DND-41 (cell line): ENCODE measurements at places on chromosomes 12 and 14.

GRCh38 chr14:103052407-103052806 is 4.9 kb downstream of the CDC42BPB start:
- no peak for DNase-seq

DNA sequence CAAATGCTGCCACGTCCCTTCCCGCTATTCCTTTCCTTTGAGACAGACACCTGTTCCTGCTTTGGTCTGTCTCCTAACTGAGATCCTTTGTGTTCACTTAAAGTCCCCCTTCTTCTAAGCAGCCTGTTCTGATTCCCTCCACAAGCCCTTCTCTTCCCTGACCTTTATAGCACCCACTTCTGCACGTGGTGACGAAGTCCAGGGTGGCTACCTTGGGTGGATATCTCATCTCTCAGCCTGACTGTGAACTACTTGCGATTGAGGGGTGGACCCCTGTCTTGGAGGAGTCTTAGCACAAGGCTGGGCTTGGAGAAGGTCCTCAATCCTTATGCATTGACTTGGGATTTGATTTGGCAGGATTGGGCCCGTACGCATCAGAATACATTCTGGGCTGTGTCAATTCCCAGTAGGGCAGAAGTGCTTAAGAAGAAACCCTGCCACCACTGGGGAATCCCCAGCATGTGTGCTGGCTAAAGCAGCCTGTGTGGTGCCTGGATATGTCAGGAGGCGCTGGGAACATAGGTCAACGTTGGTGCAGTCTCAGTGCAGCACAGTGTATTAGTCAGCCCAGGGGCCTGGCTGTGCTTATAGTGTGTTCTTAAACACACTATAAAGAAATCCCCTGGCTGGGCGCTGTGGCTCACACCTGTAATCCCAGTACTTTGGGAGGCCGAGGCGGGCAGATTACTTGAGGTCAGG is 23.6 kb downstream of the KRT80 start:
- DNase-seq, result no peak

DNA sequence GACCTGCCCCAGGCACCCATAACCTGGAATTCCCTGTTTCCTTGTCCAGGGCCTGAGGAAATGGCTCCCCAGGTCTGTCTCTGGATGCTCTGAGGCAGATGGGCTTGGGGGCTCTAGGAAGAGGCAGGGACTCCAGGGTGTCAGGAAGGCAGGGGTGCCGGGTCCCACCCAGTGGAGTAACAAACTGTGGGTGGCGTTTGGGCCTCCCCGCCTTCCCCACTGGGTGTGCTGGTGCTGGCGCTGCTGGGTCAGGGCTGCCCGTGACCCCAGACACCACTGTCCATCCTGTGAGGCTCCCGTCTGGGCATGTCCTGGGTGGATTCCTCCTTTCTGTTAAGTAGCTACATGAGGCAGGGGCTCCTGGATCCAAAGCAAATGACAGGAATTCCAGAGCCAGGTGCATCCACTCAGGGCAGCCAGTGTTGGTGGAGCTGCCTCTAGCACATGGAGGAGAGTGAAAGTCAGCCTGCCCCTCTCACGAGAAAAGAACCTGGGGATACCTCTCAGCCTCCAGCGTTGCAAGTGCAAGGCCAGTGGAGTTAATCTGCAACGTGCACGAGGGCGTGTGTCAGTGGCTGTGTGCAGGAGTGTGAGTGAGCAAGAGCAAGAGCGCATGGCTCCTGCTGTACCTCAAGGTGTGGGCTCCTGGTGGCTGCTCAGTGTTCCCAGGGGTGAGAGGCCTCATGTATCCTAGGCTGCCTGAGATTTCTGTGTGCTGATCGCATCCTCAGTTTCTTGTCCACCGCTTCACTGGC is 403.1 kb downstream of the TMEM121 start:
- no peak for DNase-seq

DNA sequence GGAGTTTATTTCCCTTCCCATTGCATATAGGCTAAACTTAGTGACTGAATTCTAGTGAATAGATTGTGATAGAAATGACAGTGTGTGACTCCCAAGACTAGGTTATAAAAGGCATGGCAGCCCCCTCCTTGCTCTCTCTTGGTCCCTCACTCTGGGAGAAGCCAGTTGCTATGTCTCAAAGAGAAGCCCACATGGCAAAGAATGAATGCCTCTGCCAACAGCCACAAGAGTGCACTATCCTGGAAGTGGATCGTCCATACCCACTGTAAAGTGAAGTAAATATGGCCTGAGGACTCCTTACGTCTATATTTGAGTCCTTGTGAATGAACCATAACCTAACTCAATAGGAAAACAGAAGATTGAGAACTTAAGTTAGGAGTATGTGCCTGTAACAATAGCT is 35.4 kb upstream of the HMGA2 start:
- no peak for DNase-seq

DNA sequence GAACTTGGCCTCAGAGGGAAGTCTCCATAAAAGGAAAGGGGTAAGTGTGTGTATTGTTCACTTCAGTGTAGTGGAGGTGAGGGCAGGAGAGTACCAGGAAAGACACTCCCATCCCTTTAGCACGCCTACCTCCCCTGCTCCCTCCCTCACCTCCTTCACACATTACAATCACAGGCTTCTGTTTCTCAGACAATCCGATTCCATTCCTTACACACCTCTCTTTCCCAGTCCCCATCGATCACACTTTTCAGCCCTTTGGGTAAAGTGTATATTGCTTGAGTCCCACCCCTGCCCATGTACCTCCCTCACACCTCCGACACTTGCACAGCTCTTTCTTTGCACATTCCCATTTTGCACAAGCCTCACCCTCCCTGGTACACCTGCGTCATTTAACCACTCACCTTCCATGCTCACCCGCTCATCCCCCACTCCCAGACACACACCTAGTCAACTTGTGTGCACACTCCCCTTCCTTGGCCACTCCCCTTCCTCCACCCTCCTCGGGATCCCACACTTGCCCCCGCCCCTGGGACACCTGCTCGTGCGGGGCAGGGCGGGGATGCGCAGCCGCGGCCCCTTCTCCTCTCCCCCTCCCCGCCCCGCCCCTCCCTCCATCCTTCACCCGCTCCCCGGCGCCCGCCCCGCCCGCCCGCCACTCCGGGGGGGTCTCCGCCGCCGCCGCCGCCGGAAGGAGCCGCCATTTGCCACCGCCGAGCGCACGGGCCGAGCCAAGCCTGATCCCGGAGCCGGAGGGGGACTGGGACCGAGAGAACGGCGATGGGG is at the start of gene MARCHF9:
MARCHF9 (plus strand) TSS at position 693 of the 783 bp plus-strand sequence. CDS start 426 bp downstream, outside the sequence.
- peak; percentile 89 for DNase-seq

DNA sequence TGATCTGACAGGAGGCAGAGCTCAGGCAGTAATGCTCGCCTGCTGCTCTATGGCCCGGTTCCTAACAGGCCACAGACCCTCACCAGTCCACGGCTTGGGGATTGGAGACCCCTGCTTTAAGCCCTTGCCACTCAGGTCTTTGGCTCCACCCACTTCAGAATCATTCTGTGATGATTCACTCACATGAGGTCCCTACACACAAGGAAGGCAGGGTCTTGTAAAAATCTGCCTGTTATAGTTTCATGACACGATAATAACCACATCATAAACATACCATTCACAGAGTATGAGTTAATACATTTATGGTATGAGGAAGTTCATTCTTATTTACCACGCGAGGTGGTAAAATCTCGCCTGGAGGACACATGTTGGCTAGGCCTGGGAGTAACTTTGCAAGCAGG is 29.0 kb upstream of the MAX start:
- no peak for DNase-seq

DNA sequence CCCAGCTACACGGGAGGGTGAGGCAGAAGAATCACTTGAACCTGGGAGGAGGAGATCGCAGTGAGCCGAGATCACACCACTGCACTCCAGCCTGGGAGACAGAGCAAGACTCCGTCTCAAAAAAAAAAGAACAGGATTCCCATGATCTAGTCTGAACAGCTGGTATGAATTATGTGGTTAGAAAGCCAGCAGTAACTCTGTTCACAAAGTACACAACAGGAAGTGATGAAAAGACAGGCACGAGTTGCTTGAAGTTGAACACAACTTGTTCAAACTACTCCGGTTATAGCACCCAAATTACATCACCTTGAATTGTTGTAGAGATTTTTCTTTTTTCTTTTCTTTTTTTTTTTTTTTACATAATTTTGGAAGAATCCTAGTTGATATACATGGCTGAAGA is 238.8 kb upstream of the RGS6 start:
- peak; percentile 54 for DNase-seq

- no peak for DNase-seq
These were observed 475.4 kb downstream of the RMST start for GRCh38 chr12:97938031-97938430.

GRCh38 chr12:27794818-27795584 is 15.0 kb upstream of the MANSC4 start:
- no peak for DNase-seq

- no peak for DNase-seq
These were observed 50.4 kb downstream of the KICS2 start for GRCh38 chr12:64171715-64172114.

GRCh38 chr12:123967121-123967586 is 5.5 kb downstream of the CCDC92 start:
- DNase-seq, result no peak

DNA sequence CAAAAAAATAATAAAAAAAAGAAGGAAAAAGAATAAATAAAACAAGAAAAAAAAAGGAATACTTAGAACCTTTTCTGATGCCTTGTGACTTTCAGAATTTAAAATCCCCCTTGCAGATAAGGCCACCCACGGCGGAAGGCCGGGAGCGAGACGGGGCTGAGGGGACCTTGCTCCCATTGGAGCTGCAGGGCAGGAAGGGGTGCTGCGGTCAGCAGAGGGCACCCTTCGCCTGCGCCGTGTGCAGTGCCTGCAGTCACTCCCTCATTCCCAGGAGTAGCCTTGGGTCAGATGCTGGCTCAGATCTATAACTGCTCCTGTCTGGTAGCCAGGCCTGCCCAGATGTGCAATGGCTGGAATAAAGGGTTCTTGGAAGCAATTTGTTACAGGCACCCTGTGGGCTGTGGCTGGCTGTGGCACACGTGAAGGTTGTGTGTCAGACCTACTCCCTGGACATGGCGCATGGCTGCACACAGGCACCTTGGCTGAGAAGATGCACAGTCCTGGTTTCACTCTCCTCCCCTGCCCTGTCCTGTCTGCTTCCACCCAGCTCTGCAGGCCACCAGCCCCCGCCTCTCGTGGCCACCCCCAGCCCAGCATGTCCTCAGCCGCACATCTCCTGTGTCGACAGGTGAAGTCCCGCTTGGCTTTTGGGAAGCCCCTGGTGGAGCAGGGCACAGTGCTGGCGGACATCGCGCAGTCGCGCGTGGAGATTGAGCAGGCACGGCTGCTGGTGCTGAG is 13.4 kb upstream of the ALDH2 start:
- no peak for DNase-seq

GRCh38 chr12:111444314-111444924 is 38.7 kb downstream of the SH2B3 start:
- DNase-seq, result peak; percentile 34

DNA sequence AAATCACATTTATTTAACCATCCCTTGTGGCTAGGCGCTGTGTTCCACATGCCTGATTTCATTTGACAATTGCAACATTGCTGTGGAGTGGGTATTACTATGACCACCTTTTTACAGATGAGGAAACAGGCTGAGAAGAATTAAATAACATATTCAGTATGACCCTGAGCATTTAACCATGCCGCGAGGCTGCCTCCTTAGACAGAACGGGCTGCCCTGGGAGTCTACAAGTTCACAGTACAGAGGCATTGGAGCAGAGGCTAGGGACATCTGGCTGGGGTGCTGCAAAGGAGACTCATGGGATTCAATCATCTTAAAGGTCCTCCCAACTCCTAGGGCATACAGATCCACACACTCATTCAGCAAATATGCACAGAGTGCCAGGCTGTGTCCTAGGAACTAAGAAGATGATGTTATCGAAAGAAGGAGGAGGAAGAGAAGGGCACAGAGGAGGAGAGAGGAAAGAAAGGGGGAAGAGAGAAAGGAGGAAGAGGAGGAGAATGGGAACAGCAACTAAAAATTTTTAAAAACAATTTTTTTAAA is 164.7 kb upstream of the CCND2 start:
- no peak for DNase-seq

DNA sequence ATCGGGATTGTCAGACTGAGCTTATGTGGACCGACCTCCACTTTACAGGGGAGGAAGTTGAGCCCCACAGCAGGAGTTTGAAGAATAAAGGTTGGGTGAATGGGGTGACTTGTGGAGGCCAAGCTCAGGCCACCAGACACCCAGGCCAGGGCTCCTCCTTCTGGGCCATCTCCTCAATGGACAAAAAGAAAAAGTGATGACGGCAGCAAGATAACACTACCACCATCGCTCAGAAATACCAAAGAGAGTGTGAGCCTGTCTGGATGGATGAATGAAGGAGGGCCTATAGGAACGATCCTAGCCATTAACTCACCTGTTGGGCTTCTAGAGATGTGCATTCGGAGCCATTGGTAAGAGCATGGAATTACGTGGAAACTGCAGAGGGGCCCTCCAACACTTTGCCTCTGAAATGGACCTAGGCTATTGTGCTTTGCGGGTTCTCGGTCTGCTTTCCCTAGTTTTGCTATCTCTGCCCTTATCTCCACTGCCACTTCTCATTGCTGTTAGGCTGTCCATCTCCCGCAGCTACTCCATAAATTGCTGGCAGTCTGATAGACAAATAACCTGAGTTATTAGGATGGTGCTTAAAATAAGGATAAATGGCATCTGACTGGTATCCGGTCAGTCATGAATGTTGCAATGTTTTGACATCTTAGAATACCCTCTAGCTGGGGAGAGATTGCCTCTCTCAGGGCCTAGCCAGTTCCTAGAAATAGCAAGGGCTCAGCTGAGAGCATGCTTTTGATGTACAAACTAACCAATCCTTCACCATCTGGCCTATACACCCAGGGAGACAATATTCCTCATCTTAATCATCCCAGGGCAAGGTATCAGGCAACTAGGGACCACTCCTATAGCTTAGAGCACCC is 9.6 kb upstream of the PLEK2 start:
- no peak for DNase-seq

GRCh38 chr12:31588976-31589375 is 2.0 kb downstream of the DENND5B start:
- DNase-seq, result no peak

DNA sequence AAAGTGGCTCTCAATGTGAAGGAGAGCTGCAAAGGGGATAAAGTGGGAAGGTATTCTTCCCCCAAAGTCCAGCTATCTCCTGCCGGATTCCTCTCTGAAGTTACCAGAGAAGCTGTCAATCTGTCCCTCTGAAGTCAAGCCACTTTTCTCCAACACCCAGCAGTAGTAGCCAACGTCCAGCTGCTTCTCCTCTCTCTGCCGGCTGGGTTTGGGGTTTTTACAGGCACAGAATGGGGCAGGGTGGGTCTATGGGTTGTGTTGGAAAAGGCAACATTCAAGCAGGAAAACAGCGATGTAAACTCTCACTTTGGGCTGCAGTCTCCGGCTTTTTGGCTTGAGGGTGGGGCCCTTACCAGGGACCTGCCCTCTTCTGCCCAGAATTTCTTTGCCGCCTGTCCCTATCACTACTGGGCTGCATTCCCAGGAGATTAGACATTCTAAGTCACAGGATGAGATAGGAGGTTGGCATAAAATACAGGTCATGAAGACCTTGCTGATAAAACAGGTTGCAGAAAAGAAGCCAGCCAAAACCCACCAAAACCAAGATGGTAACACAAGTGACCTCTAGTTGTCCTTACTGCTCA is 16.3 kb downstream of the CAPZA3 start:
- DNase-seq, result no peak

- no peak for DNase-seq
These were observed 99.8 kb upstream of the SEL1L start for GRCh38 chr14:81633496-81633895.

- DNase-seq, result peak; percentile 53
These were observed 282.1 kb downstream of the RPS29 start for GRCh38 chr14:49303946-49304516.

- no peak for DNase-seq
These were observed 934 bp upstream of the DCN start for GRCh38 chr12:91183551-91183950.
